ENCODE measurements at places on chromosomes 6 and 20.

GRCh38 chr6:111011360-111012142 is 29.7 kb downstream of the RPF2 start:
- DNase-seq = peak; percentile 24

DNA sequence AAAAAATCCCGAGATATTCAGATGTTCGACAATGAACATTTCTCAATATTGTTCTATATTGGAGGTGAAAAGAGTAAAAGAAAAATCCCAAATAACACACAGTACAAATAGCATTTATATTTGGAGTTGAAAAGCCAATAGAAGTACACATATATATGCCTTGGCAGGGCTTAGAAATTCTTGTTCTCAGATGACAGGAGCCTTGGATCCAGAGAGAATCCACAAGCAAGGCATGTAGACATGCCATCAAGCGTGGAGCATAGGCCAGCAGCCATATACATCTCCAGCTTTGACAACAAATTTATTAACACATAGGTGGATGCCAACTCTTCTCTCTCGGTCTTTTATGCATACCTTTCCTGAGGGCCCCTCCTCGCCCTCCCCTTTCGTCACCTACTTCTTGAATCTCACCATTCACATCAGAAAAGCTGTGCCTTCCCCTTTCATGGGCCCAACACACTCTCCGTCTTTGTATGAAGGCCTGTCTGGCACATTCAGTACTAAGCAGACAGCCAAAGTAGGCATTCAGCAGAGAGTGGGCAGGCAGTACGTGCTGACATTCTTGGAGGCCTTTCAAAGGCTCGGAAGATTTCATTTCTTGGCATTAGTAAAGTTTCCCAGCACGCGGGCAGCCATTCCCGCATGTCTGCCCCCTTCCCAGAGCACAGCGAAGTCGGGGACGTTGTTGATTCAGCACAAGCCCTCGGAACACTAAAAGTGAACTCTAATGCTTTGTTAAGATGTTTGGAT is 18.2 kb downstream of the NEDD9 start:
- no peak for DNase-seq

DNA sequence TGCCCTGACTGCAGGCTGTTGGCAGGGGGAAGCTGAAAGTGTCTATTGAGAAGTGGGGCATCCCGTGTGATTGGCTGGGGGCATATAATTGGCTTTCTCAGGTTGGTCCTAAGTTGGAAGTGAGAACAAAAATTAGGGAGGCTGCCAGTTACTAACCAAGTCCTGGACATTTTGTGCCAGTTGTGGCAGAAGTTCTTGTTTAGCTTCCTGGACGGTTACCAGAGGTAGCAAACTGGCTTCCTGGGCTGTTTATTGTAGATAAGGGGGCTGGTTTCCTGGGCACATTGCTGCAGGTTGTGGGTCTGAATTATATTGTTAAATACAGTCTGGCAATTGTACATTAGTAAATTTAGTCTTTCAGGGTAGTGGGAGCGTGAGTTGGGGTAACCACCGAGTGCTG is 50.6 kb upstream of the SLC2A12 start:
- DNase-seq = no peak

GRCh38 chr20:24662752-24663365 is 193.4 kb downstream of the SYNDIG1 start:
- no peak for DNase-seq

- no peak for DNase-seq
Observed at GRCh38 chr6:2097464-2097863, 147.9 kb downstream of the GMDS start.

- DNase-seq = peak; percentile 18
Observed at GRCh38 chr6:78436335-78436734, 431.0 kb upstream of the IRAK1BP1 start.

- no peak for DNase-seq
Observed at GRCh38 chr6:45057711-45058110, 270.4 kb upstream of the RUNX2 start.

DNA sequence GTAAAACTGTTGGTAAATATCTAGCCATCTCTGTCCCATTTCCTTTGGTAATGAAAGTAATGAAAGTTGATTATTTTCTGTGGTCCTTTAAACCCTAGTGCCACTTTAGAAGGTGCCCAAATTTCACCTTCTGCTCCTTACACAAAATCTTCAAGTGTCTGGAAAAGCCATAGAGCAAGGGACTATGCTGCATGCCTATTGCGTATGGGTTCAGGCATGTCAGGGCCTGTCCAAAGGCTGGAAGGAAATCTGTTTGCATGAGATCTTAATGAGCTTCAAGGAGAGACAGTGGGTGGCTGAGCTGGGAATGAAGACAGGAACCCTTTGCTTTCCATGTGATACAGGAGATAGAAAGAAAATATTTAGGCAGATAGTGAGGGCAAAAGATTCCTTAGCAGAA is 66.6 kb upstream of the CCN6 start:
- no peak for DNase-seq

DNA sequence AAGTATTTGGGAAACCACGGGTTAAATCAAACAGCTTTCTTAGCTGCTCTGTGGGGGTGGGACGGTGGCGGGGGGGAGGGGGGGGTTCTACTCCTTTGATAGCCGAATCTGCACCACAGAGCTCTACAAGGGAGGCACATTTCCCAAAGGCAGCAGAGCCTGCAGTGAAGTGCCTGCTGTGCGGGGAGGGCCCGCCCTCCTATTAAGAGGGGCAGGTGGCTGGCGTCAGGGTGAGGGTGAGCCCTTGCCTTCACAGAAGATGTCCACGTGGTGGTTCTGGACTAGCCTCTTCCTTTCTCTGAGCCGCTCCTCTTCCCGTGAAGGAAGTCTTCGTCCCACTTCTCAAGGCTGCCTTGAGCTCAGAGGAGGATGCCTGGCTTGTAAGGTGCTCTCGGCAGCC is 174.9 kb upstream of the THBS2 start:
- no peak for DNase-seq

DNA sequence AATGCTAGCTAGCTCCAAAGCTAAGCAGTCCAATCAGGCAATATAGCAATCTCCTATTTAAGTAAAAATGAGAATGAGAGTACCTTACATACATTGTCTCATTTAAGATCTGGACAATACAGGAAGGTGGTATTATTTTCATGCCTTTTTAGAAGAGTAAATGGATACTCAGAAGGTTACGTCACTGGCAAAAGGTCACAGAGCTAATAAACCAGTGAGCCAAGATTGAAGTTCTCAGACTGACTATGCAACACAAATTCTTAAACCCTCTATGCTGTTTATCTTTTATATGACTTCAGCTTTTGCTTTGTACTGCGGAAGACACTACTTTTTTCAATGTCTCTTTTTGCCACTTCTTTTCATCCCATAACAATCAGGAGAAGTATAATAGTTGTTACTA is 135.2 kb upstream of the PRL start:
- no peak for DNase-seq

DNA sequence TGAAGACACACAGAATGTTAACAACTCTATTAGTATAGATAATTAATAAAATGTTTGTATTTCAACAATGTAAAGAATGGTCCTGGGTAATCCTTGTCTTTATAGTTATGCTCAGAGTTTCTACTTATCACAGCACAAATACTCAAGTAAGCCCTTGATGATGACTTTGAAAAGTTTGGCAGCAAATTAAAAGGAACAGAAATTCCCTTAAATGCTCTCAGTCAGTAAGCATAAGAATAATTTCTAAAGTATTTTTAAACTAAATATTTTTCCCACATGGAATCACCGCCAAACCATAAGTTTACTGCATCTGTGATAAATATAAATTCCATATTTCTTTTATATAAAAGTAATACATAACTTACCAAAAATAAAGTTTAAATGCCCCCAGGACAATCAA is 96.1 kb downstream of the COL12A1 start:
- no peak for DNase-seq

DNA sequence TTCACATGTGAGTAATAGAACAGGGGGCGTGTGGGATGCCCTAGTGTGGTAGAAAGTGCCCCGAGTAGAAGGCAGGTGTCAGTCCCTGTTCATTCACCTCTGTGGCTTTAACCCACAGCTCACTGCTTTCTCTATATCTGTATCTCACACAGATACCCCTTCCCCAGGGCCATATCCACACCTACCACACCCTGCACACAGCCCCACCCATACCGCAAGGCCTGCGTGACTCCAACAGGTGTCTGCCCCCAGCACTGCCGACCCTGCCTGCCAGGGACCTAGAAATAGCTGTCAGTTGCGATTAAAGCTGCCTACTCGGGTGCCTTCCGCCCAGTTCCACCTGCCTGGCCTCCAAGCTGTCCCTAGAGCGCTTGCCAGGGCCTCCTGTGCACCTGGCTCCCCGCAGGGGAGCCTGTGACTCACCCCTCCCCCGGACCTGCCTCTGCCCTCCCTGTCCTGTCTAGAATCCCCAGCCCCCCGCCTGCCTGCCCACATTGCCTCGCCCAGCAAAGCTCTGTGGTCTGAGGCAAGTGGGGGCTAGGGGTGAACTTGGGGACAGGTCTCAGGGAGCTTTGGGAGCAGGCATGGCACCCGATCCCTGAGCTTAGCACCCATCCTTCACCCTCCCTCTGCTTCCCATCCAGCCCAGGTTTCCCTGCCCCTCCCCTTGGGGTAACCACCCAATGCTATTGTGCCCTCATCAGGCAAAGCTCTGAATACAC is 38.3 kb upstream of the ID1 start:
- DNase-seq = no peak

DNA sequence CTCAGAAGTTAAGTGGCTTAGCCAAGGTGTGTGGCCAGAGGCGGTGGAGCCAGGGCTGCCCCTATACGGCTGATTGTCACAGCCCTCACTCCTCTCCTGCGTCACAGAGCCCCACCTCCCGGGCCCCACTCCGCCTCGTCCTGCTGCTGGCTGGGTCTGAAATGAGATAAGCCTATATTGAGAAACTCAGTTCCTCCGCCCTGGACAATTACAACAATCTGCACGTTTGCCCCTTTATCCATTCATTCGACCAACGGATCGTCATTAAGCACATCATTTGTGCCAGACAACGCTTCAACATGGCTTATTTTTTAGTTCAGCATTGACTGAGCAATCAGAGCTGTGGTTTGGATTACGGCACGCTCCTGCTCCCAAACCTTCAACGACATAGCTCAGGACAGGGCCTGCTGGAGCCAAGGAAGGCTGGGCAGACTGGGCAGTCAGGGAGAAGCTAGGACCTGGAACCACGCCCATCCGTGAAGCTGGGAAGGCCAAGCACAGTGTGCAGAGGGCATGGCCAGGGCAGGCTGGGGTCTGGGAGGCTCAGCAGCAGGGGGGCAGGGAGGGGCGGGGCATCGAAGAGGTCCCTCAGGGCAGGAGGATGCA is 16.6 kb upstream of the EZR start:
- DNase-seq = no peak
